ENCODE measurements at places on chromosomes 3 and 15.

GRCh38 chr3:28122227-28122626 is 119.2 kb upstream of the CMC1 start:
- no peak for DNase-seq

DNA sequence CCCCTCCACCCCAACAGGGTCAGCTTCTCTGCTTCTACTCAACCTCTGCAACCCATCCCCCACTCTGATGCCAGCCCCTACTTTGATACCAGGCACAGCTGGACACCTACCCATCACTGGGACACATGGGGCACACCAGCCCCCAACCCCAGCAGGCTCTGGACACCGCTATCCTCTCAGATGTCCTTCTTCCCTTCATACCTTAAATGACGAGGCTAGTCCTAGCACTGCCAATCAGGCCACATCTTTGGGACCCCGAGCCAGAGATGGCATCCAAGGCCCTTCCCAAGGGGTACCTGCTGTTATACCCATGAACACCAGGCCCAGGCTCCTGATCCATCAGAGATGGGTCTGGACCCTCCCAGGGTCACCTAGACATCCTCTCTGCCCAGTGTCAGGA is 10.6 kb downstream of the POC1A start:
- no peak for DNase-seq

GRCh38 chr3:194364652-194365434 is 4.7 kb downstream of the LRRC15 start:
- DNase-seq = no peak

- no peak for DNase-seq
Observed at GRCh38 chr15:29319823-29320222, 50.2 kb upstream of the NSMCE3 start.

GRCh38 chr3:164040991-164041390 is 1037.3 kb downstream of the SI start:
- DNase-seq = no peak

GRCh38 chr3:153429821-153430220 is 267.8 kb downstream of the RAP2B start:
- DNase-seq = no peak

GRCh38 chr15:68209272-68209671 is 4.1 kb upstream of the CALML4 start:
- no peak for DNase-seq

DNA sequence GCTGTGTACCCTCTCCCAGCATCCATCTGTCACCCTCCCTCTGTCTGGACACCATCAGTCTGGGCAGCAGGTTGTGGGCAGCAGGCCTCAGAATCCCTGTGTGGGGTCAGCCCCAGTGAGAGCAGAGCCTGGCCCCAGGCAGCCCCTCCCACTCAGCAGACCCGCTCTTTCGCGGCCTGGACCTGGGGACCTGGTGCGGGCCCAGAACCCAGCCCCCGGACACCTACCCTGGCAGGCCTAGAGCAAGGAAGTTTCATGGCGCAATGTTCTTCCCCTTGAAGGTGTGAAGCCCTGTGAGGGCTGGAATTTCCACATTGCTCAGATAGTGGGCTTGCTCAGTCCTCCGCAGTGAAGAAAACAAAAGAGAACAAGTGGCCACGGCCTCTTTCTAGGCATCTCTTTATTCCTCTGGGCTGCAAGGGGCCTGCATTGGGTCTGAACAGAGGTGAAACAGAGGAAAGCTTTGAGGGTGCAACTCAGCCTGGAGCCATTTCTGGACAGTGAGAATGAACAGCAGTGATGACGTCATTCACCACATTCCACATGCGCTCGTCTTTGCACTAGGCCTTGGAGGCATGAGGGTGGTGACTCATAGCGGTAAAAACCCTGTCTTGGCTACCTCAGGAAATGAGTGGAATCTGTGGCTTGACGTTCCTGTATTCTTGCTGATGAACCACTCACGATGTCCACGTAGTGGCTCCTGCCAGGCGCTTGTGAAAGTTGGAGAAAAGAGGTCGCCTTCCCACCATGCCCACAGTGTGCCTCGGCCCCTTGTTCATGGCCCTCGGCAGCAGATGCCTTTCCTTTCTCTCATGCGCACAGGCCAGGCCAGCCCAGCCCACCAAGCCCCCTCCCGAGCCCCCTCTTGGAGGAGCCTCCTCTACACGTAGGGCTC is 66.1 kb downstream of the SLC30A4 start:
- DNase-seq = peak; percentile 78

DNA sequence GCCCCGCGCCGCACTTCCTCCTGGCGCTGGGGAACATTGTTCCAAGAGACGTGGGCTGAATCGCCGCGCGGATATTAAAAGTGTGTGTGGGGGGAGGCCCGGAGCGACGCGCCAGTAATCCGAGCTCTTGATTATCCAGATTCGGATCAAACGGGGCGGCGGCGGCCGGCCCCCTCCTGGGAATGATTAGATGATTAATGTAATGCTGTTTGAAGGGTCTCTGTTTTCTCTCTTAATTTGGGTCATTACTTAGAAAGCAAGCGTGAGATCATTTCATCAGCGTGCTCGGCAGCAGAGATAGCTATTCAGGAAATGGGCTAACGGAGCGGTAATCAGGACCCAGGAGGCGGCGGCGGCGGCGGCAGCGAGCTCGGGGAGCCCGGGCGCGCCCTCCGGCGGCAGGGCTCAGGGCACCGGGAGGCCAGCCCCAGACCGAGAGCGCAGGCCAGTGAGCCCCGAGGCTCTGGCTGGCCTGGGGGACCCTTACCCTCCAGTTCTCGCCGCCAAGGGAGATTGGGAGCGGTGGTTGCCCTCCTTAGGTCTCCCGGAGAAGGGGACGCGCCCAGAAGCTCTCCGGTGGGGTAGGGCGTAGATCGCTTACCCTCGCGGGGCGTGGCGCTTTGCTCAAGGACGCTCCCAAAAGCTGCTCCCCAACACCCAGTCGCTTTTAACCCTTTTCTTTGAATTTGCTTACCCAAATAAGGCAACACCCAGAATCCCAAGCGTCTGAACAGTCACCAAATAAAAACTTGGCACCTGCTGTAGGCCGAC is 4.5 kb downstream of the FEZF2 start:
- DNase-seq = no peak

DNA sequence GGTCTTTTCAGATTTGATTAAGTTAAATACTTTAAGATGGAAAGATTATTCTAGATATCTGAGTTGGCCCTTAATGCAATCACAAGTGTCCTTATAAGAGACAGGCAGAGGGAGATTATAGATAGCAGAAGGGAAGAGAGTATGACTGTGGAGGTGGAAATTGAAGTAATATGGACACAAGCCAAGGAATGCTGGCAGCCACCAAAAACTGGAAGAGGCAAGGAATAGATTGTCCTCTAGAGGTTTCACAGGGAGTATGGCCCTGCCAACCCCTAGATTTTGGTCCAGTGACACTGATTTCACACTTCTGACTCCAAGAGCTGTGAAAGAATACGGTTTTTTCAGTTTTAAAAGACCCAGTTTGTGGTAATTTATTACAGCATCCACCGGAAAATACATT is 1498.7 kb upstream of the CADM2 start:
- no peak for DNase-seq

DNA sequence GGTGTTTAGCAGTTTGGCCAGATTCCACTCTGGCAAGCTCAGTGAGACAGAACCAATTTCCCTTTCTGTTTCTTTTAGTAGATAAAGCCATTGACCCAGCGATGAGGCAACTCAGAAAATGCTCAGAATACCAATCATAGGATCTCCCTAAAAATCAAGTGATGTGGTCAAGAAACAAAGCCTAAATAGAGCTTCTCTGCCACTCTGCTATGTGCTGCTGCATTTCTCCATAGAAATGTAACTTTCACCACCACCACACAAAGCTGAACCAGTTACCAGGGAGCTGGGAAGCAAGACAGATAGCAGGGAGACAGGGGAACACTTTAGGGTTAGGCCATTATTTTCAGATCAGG is 109.8 kb downstream of the RPL22L1 start:
- DNase-seq = no peak

DNA sequence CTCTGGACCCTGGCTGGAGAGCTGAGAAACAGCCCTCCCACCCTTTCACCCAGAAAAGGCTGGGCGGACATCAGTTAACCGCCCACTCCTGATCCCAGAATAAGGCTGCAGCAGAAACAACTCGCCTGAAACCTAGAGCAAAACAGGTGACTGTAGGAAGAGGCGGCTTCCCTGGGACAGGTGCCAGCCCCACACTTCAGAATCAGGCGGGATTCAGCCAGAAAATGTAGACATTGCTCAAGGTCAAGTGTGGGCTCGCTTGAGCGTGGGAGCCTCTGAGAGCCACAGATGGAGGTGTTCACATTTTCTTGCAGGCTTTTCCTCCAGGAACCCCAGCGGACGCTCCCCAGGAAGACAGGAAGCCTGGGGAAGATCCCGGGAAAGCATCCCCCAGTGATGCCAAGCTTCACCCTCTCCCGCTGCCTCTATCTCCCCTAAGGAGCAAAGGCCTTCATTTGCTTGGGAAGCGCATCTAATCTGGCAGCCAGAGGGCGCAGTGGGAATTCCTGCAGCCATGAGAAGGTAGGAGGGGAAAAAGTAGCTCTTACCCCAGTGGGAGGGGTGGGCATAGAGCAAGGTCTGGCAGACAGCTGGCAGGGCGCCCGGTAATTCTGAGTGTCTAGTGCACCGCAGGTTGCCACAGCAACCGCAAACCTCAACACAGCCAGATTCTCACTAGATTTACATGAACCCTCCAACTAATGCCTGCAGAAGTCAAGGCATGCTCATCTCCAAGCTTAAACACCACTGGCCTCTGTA is 77.7 kb downstream of the OCA2 start:
- no peak for DNase-seq

- DNase-seq = no peak
Observed at GRCh38 chr3:177370246-177370822, 173.1 kb upstream of the TBL1XR1 start.

GRCh38 chr3:164450276-164450905 is 627.9 kb downstream of the SI start:
- no peak for DNase-seq

DNA sequence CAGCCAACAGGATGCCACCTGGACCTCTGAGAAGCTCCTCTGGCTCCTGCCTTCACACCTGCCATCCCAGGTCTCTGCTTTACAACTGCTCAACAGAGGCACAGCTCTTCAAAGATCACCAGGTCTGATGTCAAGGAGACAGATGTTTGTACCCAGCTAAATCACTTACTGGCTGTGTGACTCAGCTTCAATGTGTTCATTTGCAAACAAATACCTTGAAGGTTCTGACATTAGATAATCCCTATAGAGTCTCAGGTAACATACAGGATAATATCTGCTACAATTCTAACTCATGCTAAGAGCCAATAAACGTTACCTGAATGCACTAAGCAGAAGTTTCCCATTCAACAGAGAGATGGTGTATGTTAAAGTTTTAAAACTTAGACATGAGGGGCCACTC is 163.4 kb upstream of the IGF1R start:
- no peak for DNase-seq

DNA sequence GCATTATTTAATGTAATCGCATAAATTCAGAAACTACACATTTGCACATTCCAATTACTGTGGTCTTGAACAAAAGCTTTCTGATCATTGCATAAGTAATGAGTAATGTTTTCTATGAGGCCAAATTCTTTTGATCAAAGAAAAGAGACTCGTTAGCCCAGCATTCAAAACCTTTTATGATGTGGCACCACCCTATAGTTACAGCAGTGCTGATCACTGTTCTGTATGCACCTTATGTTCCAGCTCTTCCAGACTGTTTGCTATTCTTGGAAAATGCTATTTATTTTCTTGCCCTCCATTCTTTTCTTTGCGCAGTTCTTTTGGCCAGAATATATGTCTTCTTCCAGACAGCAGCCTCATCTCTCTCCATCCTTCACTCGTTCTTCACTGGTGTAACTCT is 42.3 kb downstream of the MAP3K13 start:
- DNase-seq = no peak
